ENCODE measurements at places on chromosomes 2 and 18. TPM values are rescaled to one million over a fixed set of nuclear protein-coding genes. Genes with fewer than 3 reads are reported as not detected.

The OSR1 gene
- total RNA-seq = 9.3 TPM

The PARD3B gene
- total RNA-seq = 0.94 TPM

The RAB27B gene
- 11.1 TPM for total RNA-seq

The ZNF142 gene
- total RNA-seq = 15.7 TPM

The DNER gene
- total RNA-seq = 10.4 TPM

The APCDD1 gene
- not detected for total RNA-seq

The ALPI gene
- not detected for total RNA-seq

The C2orf78 gene
- not detected for total RNA-seq

The FAM237A gene
- not detected for total RNA-seq

The YPEL5 gene
- total RNA-seq = 58.1 TPM

The TEX44 gene
- not detected for total RNA-seq

The DIPK1C gene
- total RNA-seq = not detected

The ASTL gene
- not detected for total RNA-seq

The ZFP36L2 gene
- total RNA-seq = 38.8 TPM

The PRSS56 gene
- 0.13 TPM for total RNA-seq

The MTCL1 gene
- total RNA-seq = 55.6 TPM

The ARHGAP25 gene
- 0.18 TPM for total RNA-seq

The CCDC148 gene
- 0.45 TPM for total RNA-seq

The SNED1 gene
- 0.83 TPM for total RNA-seq

The GPR45 gene
- not detected for total RNA-seq

The UGT1A8 gene
- 0.05 TPM for total RNA-seq

The PLA2R1 gene
- 2.6 TPM for total RNA-seq

The TWIST2 gene
- 8.2 TPM for total RNA-seq

The CXCR1 gene
- not detected for total RNA-seq

The KCNG2 gene
- 0.07 TPM for total RNA-seq

The FAHD2A gene
- 30.3 TPM for total RNA-seq

The RNU2-63P gene
- not detected for total RNA-seq

The CARF gene
- total RNA-seq = 1.3 TPM

The RAD51AP2 gene
- total RNA-seq = not detected

The CXCR2 gene
- not detected for total RNA-seq

The NEURL3 gene
- total RNA-seq = 0.62 TPM

The FIGN gene
- 2.7 TPM for total RNA-seq

The FMNL2 gene
- total RNA-seq = 26.6 TPM

The TTLL4 gene
- 24.7 TPM for total RNA-seq

The PFN4 gene
- 2.0 TPM for total RNA-seq

The KIF5C gene
- total RNA-seq = 0.46 TPM

The LYG1 gene
- 1.3 TPM for total RNA-seq

The TXNDC2 gene
- total RNA-seq = 0.12 TPM

The VWA3B gene
- total RNA-seq = not detected

The CRACDL gene
- total RNA-seq = 4.2 TPM

The FOXI3 gene
- total RNA-seq = 0.05 TPM

The ICOS gene
- not detected for total RNA-seq

The SCYGR4 gene
- not detected for total RNA-seq

The KRTCAP3 gene
- 0.62 TPM for total RNA-seq

The HOXD4 gene
- total RNA-seq = 0.61 TPM

The HAAO gene
- total RNA-seq = not detected

The CCDC74B gene
- 4.2 TPM for total RNA-seq

Measured in A549 treated with Hydrocortisone at 1 μM for 4 hours (cell line).